RKO (cell line): ENCODE measurements at places on chromosomes 5 and 9.

DNA sequence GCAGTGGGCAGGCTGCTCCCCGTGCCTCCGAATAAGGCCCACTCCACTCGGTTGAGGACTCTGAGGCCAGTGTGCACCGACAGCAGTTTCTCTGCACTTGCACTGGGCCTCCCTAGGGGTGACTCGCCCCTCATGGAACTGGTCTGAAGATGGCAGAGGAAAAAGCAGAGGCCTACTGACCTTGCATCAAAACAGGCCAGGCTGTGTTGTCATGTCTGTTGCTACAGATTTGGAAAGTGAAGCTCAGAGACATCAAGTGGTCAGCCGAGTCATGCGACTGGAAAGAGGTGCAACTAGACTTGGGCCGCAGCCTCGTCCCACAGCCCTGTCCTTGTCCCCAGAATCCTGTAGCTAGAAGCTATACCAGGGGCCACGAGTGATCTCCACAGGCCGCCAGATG lies 78.3 kb downstream of the DCP2 start:
- no peak for DNase-seq

- DNase-seq: no peak
Measured at GRCh38 chr5:135342551-135342875, 56.5 kb downstream of the MACROH2A1 start.

DNA sequence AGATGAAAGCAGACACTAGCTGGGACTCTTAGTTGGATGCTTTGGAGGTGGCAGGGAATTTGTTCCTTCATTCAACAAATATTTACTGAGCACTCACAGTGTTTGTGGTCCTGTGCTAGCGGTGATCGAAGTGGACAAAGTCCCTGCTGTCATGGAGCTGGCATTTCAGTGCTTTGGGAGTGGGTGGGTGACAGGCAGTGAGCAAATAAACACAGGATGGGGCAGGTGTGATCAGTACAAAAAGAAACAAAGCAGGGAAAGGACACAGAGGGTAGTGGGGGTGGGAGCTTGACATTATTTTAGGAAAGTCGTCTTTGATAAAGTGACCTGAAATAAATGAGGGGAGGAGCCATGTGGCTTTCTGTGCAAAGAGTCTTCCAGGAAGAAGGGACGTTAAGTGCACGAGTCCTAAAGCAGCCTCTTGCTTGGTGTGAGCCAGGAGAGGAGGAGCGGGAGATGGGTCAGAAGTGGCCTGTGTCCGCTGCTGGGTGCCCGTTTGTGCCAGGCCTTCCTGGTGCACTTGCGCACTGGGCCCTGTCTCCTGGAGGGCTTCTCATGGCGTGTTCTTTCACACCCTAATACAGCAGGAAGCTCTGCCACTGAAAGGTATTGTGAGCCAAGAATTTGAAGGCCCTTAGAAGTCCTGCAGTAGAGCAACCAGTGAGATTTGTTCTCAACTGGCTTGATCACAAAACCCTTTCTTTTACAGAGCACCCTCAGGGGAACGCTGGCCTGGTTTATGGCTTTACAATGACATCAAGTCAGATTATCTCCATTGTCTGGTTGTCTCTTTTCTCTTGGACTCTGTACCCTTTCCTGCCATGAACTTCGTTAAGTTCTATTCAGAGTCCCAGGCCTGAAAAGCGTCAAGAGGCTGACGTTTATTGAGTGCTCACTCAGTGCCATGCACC lies 14.8 kb downstream of the NDST1 start:
- no peak for DNase-seq

- DNase-seq: no peak
Measured at GRCh38 chr9:120901755-120902568, 24.6 kb downstream of the TRAF1 start.

DNA sequence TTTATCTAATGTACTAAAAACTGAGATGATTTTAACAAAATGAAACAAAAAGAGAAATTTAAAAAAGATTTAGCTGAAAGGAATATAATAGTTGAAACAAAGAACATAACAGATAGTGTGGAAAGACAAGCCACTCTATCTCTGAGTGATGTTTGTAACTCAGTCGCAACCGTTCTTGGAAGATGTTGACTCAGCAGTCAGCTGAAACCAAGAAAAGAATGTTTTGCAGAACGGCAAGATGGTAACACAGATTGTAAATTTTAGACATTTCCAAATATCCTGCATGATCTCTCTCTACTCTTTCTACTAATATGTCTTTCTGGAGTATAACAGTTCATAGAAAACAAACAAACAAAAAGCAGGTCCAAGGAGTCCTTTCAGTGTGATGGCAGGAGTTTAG lies 746.1 kb upstream of the CDH6 start:
- DNase-seq: no peak

- no peak for DNase-seq
Measured at GRCh38 chr9:131961496-131961880, 118.2 kb downstream of the MED27 start.

DNA sequence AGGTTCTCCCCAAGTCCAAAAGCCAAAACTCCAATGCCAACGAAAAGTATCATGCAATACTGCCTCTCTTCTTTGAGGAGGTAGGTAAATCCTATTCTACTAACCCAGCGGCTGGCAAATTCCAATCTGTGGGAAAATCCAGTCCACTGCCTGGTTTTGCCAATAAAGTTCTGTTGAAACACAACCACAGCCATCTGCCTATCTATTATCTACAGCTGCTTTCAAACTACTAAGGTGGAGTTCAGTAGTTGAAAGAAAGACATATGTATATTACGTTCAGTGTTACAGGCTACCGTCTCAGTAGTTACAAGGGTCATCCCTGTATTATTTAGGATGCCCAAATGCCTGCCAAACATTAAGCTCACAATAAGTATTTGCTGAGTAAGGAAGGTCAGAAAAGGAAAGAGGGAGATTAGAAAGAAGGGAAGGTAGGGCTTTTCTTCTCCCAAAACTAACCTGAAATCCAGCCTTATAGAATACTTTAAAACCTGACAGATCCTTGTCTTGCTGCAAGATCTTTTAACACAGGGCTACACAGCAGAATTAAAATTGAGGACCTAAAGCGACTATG lies 16.2 kb downstream of the ARL15 start:
- no peak for DNase-seq

GRCh38 chr9:37327553-37327952 lies 94.9 kb upstream of the GRHPR start:
- DNase-seq: no peak

DNA sequence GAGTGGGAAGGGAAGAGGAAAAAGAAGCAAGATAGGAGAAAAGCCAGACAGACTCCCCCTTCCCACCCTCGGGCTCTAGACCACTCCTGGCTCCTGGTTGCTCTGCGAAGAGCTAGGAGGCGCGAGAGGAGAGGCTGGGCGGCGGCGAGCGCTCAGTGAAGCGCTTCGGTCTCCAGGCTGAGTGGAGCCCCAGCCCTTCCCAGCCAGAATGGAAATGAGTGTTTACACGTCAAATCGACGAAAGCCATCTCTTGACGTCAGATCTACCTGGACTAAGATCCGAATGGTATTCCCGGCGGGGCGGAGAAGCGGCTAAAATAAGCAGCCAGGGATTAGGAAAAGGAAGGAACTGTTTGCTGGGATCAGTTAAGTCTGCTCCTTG lies at the start of gene PCSK1:
TSS of gene PCSK1 (minus strand) at position 183 of the 382 bp plus-strand sequence. CDS start 206 bp downstream, outside the sequence.
- no peak for DNase-seq

- DNase-seq: peak; percentile 39
Measured at GRCh38 chr5:173926359-173926758, 38.2 kb downstream of the CPEB4 start.

- no peak for DNase-seq
Measured at GRCh38 chr5:75952963-75953362, 130.2 kb upstream of the SV2C start.

DNA sequence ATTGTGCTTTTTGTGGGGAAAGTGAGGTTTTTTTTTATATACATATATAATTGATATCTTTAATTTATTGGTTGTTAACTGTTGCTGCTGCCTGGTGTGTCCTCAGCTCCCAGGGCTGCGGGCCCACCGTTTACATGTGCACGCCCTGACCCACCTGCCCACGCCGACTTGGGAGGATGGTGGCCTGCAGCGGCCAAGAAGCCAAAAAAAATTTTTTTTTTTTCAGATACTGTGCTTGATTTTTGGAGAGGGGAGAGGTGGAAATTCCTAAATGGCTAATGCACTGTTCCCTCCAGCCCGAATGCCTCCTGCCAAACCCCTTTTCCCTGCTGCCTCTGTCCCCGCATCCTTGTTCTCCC lies 32.0 kb upstream of the HMCN2 start:
- no peak for DNase-seq

GRCh38 chr5:156148301-156148700 lies 178.7 kb upstream of the SGCD start:
- DNase-seq: no peak

GRCh38 chr5:72487177-72487576 lies 20.0 kb downstream of the ZNF366 start:
- no peak for DNase-seq

DNA sequence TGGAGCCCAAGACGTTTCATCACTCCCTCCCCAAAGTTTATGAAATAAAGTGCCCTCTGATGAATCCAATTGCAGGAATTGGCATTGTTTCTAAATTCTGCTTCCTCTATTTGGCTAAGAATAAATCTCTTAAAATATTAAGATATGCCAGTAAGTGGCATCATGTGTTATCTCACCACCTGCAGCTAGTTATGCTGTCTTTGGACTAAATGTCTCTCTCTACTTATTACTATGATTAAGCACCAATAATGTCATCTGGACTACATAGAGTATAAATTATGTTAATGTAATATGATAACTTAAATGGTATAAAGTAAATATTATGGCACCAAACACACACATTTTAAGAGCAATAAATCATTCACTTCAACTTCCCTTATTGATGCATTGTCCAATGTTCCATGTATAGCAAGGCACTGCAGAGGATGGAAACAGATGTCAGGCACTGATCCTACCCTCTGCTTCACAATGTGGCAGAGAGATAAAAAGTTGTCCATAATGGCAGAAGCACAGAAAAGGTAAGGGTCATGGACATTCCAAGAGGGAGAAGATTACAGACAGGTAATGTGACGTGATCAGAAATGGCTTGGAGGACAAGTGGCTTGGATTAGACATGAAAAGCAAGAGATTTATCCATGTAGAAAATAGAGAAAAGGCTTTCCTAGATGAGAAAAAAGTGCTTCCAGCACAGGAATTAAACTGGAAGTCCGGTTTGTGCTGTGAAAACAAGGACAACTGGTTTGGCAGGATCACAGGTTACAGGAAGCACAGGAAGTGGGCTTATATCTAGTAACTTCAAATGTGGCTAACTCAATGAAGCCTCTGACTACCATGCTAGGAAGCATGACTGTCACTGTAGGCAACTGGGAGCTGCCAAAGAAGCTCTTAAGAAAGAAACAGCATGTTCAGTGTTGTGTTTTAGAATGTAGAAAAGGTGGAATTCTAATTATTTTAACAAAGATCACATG lies 26.7 kb downstream of the MARCHF11 start:
- DNase-seq: no peak

GRCh38 chr5:166671811-166672210 lies 1619.6 kb upstream of the WWC1 start:
- no peak for DNase-seq

- peak; percentile 95 for DNase-seq
Measured at GRCh38 chr5:150497274-150497988, 10.5 kb upstream of the NDST1 start.

- no peak for DNase-seq
Measured at GRCh38 chr5:36246036-36246800, 4.5 kb upstream of the NADK2 start.

- DNase-seq: no peak
Measured at GRCh38 chr5:128646176-128646575, 108.1 kb upstream of the FBN2 start.

DNA sequence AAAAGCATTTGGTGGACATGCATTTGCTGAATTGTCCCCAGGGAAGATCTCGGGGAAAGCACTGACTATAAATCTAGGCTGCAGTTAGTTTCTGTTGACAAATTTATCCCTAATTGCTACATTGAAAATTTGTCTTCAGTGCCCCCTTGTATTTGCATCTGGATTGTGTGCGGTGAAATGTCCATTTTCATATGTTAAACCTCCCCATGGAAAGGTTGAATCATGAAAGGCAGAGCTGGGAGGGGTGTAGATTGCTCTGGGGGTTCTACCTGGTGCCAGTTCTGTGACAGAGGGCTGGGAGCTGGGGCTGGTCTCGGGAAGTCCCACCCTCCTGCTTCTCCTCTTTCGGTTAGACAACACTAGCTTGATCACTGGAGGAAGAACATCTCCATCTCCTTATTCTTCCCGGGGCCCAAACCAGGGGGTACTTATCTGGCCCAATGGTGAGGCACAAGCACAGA lies 101.9 kb downstream of the GADD45G start:
- no peak for DNase-seq

DNA sequence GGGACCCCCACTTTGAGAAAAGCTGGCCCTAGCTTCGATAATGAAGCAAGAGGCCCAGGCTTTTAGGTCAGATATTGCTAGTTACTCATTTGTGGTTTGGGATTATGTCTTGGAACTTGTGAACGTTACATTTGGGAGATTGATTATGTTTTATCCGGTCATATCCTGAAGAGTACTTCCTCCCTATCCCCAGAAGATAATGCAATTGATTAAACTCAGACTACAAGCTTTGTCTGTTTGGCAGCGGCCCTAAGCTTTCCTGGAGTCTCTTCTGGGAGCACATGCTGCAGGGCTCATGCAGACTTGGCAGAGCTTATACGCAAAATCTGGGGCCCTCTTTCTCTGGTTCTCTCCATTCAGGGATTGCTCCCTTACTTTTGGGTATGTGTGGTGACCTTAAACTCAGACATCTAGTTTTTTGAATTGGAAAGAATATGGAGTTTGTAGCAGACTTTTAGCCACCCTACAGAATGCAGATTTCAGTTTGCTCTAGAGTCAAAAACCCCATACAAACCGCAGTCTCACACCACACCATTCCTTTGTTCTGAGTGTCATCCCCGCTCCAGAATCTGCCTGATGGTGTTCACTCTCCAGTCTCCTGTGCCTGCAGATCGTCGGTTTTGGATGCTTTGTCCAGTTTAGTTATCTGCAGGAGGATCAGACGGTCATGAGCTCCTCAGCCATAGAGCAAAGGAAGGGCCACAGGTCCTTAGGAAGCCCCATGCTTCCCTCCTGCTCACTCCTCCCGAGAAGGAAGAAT lies 449.5 kb upstream of the TRPC7 start:
- DNase-seq: no peak

DNA sequence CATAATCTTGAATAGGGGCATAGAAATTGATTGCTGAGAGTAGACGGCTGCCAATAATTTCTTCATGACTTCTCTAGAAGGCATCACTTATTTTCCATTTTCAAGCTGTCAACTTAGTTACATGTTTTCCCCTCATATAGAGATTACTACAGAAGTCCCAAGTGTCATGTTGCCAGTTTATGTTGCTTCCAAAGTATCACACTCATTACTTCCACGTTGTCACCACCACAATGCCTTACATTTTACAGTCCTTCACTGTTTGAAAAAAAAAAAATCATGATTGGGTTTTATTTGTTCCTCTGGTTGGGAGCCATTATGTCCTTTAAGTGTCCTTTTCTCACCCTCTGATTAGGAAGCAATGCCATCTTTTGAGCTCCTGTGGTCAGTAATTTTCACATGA lies 2144.6 kb upstream of the ACO1 start:
- DNase-seq: no peak

GRCh38 chr5:80934751-80935150 lies 25.4 kb upstream of the RASGRF2 start:
- DNase-seq: no peak
